ENCODE measurements at places on chromosomes 12 and 14. TPM values are rescaled to one million over a fixed set of nuclear protein-coding genes. Genes with fewer than 3 reads are reported as not detected.

Gene RD3L
- total RNA-seq = not detected

Gene DYNLL1
- 324 TPM for total RNA-seq

Gene NAA30
- total RNA-seq = 25.3 TPM

Gene KRT74
- total RNA-seq = not detected
